ENCODE measurements at places on chromosomes 1 and 21. TPM values are rescaled to one million over a fixed set of nuclear protein-coding genes. Genes with fewer than 3 reads are reported as not detected.
A peak's percentile ranks its signal among the peaks of the same experiment; 100 is the strongest.

The PWP2 gene
- 8.6 TPM for total RNA-seq

The JAM2 gene
- total RNA-seq, result 28.0 TPM

The RCSD1 gene
- 18.7 TPM for total RNA-seq

The ATP6V1G3 gene
- total RNA-seq, result not detected

GRCh38 chr21:36807422-36807928 is 108.6 kb downstream of the SIM2 start:
- DNase-seq, result no peak

DNA sequence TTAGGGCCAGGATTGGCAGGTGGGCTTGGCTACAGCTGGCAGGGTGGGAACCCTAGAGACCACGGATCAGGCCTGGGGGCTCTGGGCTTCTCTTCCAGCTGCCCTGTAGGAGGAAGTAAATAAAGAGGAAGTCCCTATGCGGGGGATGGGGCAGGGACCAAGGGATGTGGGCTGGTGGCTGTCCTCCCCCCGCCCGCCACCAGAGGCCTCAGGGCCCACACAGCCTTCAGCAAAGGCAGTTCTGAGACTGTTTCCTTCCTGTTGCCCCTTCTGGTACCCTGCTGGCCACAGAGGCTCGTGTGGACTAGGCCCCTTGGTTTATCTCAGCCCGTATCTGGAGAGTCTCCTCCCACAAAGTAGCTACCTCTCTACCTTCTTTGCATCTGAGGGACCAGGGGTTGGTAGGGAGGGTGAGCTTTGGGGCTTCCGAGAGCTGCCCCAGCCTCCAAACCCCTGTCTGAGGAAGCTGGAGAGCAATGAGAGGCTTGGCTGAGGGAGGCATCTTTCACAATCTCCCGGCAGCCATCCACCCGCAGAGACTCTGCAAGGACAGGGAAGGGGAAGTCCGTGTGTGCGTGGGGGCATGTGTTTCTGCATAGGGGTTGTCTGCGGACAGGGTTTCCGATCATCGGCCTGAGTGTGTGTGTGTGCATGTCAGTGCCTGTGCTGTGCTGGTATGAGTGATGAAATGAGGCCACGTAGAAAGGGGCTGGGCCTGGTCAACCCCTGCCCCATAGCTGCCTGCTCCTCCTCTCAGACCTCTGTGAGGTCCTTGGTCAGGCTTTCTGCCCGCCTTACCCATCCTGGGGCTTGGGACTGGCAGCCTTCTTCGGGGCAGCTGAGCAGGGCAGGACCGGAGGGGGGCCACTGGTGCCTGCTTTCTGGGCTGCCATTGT is 12.5 kb downstream of the RPS6KA1 start:
- DNase-seq, result peak; percentile 95

- DNase-seq, result no peak
Measured at GRCh38 chr21:36200081-36200561, 43.5 kb downstream of the DOP1B start.

DNA sequence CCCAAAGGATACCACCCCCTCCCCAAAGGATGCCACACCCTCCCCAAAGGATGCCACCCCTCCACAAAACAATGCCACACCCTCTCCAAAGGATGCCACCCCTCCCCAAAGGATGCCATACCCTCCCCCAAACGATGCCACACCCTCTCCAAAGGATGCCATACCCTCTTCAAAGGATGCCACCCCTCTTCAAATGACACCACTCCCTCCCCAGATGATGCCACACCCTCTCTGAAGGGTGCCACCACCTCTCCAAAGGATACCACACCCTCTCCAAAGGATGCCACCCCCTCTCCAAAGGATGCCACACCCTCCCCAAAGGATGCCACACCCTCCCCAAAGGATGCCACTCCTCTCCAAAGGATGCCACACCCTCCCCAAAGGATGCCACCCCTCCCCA is 21.6 kb upstream of the TRIM17 start:
- no peak for DNase-seq

- no peak for DNase-seq
Measured at GRCh38 chr1:181551249-181551648, 67.9 kb downstream of the CACNA1E start.

DNA sequence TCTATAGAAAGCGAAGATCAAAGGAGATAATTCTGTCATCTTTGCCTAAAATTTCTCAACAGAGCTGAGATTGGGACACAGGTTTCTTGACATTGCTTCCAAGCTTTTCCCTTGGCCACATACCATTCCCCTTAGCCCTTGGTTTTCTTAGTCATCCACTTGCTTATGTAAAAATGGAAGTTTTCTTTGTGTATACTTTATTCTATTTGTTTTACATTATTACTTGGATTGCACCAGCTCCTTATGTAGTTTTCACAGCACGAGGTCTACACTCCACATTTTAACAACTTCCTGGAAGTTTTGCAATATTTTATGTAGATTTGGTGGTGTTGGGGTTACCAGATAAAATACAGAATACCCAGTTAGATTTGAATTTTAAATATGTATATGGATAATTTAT is 129.8 kb downstream of the PLA2G4A start:
- no peak for DNase-seq

DNA sequence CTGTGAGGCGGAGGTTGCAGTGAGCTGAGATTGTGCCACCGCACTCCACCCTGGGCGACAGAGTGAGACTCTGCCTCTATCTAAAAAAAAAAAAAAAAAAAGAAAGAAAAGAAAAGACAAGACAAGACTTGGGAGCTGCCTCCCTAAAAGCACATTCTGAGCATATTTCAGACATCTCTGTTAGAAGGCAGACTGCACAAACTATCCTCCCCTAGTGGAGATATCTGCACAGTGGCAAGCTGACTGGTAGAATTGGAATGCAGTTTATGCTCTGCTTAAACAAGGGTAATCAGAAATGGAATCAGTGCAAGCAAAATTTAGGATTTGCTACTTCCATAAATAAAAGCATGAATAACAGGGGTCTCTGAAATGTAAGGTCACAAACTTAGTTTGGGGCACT is 31.8 kb downstream of the GNG4 start:
- DNase-seq, result no peak

DNA sequence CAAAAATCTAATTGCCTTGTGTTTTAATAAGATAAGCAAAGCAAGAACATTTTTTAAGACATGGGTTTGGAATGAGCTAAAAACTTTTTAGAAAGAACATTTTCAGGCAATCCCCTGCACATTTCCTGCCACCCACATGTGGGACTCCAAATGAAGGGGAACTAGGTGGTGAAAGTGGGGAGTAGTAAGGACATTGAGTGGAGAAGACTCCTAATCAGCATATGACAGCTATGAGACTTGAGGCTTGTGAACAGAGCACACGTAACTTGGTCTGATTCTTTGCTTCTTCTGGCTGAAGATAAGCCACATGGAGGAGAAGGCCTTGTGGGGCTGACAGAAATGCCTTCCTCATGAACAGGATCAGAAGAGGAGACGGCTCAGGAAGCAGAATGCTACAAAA is 50.3 kb downstream of the FCER1A start:
- no peak for DNase-seq

DNA sequence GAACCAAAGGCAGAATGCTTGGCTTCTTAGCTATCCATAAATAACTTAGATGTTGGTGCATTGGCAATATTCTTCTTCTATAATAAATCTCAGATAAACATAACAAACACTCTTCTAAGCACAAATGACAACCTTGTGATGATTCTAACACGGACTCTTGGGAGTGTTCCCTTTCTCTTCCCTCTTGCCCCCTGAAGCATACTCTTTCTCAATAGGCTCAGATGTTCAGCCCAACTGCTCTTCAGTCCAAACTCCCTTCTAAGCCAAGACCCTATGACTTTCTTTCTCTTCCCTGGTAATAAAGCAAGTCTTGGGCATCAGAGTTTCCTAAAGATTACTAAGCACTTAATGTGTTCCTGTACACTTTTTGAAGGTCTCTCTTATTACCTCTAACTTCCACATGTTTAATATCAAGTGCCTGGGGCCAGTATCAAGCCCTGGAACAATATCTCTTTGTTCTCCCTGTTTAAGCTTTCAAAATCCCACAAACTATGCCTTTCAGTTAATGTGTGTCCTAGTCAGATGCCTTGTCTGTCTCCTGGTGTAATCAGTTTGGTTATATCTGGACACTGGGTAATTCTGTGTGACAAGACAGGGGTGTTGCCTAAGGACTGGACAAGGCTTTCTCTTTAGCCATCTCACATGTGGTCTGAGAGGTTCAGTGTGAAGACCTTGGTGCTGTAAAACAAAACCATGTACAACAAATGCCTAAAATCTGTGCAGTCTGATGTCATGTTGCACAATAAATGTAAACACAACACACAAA is 92.9 kb upstream of the IVNS1ABP start:
- DNase-seq, result no peak

DNA sequence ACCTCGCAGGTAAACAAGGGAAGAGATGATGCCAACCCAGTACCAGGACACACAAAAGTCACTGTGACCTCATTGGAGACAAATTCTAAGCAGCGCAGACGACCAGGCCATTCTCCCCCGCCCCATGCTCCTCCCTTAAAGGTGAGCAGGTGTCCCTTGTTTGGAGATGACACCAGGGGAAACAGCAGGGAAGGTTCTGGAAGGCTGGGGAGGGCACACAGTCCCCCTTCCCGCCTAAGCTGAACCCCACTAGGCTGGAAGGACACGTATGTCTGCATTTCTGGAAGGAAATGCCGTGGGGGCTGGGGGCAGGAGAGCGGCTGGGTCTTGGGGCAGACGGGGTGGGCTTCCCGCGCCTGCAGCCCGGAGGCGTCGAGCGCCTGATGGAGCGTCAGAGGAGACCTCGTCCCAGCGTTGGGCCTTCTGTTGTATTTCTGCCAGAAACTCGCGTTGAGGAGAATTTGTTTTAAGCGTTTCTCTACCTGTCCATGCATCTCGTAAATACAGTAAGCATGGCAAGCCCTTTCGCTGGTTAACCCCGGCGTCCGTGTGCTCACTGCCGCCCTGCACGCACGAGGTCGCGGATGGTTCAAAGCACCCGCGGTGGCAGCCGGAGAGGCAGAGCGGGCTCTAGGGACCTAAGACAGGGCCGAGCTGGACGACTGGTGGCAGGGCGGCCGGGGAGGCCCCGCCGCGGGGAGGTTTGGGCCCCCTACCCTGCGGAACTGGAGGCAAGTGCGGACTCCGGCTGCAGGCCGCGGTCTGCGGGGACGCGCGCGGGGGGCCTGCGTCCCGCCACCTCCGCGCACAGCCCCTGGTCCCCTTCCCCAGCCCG is 1.2 kb upstream of the LHX4 start:
- no peak for DNase-seq

GRCh38 chr1:217052196-217052595 is 329.0 kb upstream of the ESRRG start:
- DNase-seq, result peak; percentile 1

All from esophagus muscularis mucosa (tissue), 4 donors.